Kidney (tissue), 22 donors: ENCODE measurements at places on chromosomes 2 and 18.

DNA sequence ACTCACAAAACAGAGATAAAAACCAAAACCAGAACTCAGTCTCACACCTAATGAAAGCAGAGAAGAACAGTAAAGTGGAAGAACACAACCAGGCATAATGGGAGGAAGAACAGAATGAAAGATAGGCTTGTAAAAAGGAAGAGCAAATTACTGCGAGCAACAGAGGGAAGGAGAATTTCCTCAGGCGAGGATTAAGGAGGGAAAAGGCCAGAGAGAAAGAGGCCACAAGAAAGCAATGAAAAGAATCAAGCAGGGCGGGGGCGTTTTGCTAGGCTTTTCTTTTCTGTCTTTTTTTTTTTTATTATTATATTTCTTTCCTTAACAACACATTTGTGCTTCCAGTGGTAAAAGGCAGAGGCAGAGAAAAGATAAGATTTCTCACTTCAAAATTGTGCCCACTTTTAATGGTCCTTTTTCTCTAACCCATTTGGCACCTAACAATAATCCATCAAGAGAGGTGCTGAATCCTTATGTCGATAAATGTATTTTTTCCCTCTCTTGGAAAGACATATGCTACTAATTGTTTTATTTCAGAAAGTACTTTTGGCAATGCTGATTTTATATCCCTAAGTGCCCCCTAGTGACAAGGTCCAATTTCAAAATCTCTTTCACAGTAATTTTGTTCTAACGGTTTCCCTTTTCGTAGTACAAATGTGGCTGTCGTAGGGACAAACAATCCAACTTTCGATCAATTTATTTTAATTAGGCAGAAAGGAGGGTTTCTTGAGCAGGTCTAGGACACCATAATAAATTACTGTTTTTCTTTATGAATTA is 138.7 kb upstream of the AQP4 start:
- peak; percentile 33 for DNase-seq

GRCh38 chr2:118609138-118609537 is 238.3 kb downstream of the EN1 start:
- DNase-seq: no peak

DNA sequence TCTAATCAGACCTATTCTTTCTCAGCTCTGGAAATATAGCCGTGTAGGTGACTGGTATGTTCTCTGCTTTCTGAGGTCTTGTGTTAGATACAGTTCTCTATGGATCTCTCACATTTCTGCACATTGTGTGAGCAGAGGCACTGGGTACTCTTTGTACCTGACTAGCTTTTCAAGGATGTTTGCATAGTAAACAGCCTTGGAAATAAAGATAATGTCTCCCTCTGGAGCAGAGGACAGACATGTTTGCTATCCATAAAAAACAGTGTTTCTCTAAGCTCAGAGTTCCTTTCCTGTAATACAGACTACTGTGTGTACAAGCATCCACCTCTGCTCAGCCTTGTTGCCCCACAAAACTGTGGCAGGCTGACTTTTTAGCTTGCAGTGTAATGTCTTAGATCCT is 279.2 kb downstream of the CTNNA2 start:
- DNase-seq: no peak

DNA sequence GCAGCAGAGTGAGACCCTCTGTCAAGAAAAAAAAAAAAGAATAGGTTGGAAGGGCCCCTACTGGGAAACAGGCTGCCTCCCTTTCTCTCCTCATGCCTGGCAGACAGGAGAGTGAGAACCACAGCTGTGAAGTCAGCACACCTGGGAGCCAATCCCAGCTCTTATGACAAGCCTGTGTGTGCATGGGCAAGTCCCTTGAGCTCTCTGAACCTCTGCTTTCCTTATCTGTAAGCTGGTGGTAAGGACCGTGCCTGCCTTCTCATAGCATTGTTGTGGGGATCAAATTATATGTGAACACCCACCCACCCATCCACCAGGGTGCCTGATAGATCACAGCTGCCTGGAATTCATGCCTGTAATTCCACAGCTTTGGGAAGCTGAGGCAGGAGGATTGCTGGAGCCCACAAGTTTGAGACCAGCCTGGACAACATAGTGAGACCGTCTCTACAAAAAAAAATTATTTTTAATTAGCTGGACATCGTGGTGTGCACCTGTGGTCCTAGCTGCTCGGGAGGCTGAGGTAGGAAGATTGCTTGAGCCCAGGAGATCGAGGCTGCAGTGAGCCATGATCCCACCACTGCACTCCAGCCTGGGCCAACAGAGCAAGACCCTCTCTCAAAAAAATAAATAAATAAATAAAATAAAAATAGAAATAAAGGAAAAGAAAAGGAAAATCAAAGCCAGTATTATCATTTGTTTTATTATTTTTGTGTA is 66.9 kb upstream of the MCFD2 start:
- no peak for DNase-seq

DNA sequence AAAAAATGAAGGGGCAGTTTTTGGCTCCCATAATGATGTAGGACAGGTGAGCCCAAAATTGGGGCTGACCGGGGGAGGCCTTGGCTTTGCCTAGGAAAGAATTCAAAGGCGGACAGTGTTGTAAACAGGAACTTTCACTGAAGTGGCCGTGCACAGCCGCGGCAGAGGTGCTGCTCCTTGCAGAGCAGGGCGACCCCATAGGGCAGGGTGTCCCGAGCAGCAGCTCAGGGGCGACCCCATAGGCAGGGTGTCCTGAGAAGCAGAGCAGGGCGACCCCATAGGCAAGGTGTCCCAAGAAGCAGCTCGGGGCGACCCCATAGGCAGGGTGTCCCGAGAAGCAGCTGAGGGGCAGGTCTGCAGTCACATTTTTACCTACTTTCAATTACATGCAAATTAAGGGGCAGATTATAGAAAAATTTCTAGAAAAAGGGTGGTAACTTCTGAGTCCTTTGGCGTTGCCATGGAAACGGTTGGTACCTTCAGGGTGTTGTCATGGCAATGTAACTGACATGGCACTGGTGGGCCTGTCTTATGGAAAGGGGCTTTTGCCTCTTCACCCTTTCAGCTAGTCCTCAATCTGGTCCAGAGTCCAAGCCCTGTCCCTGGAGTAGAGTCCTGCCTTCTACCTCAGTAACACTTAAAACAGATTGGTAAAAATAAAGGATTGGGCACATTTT is 134.5 kb downstream of the FBXO15 start:
- no peak for DNase-seq

GRCh38 chr2:94982675-94983074 is 42.8 kb upstream of the MAL start:
- peak; percentile 51 for DNase-seq

DNA sequence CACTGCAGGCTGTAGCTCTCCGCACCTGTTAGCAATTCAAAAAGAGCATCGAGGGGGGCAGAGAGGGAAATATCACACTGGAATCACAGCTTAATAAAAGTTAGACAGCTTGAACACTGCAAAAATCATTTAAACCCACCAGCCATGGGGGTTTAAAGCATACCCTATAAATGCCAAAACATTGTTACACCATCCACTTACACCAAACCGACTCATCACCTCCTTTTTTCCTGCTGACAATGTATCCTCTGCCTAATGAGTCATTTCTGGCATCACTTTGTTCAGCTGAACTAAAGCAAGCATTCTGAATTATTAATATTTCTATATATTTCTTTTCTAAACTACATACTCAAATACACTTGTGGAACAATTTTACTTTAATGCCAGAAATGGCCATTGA is 21.6 kb downstream of the MC4R start:
- DNase-seq: no peak

- DNase-seq: no peak
These were observed 1.7 kb downstream of the IMPA2 start for GRCh38 chr18:11982981-11983380.

DNA sequence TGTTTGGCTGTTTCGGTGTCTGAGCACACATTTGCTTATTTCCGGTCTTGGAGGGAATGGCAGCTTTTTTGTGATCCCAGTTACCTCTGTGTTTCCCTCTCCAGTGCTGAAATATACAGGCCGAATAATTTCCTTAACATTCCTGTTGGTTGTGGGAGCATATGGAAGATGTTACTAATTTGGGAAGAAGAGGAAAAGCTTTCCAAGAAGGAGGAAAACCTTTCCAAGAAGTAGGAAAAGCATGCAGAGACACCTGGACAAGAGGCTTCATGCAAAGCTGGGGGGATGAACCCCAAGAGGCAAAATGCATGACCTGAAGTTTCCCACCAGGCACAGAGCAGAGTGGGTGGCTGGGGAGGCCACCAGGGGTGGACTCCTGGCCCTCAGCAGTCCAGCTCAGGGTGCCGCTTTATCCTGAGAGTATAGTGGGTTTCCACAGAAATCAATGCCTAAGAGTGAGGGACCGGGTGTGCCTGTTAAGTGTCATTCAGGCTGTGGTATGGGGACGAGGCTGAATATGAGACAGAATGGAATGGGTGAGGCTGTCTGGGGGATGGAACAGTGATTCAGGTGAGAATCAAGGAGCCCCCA is 25.5 kb upstream of the GNAL start:
- DNase-seq: no peak

DNA sequence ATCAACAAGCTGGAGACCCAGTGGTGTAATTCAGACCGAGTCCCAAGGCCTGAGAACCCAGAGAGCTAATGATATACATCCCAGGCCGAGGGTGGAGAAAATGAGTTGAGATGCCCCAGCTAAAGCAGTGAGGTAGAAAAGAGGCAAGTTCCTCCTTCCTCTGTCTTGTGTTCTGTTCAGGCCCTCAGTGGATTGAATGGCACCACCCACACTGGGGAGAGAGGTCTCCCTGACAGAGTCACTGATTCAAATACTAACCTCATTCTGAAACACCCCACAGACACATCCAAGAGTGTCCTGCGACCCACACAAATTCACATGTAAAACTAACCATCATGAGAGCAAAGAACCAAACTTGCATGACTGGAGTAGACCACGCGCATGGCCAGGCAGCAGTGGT is 215.3 kb downstream of the ANAPC1 start:
- peak; percentile 20 for DNase-seq

DNA sequence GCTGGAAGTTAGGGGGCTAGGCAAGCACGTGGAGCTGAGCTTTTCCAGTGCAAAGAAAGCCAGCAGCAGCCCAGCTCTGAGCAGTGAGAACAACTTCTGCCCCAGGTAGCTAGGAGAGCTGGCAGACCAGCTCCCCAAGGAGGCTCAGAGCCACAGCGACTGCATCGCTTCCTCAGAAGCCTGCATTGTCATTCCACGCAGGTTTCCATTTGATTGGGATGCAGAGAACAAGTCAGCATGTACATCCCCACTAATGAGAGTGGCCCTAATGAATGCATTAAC is 45.1 kb downstream of the C1QL2 start:
- DNase-seq: no peak

DNA sequence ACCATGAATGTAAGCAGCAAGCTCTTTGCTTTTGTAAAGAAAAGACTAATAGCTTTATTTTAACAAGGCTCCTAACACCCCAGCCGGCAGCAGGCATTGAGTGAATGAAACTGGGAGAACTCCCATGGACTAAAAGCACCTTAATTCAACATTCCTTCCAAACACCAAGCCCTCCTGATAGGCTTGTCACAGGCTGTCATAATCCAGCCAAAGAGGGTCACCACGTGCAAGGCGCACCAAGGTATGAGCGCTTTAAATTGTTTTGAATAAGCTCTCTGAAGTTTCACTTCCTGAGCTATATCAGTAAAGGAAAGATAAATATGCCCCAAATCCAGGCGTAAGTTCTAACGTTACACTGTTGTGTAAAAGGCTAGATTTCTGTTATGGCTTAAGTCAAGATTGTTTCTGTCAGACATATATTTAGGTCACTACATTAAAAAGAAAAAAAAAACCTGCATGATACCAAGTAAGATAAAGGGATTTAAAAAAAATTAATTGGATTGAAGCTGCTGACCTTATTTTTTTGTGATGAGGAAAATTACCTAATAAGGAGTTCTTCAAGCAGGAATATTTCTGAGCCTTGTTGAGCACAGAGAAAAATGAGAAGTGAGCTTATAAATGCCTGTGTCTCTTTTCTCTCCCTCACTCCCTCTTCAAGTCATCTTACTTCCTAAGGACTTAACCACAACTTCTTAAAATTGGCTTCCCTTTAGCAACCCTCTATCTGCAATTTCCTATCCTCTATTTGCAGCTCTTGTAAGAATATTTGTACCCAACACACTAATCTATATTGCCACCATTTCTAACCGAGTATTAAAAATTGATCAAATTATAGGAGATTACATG is 136.1 kb upstream of the NRP2 start:
- no peak for DNase-seq

GRCh38 chr18:4351005-4351404 is 104.1 kb downstream of the DLGAP1 start:
- no peak for DNase-seq

GRCh38 chr2:164754157-164755093 is 87.2 kb downstream of the COBLL1 start:
- DNase-seq: no peak

DNA sequence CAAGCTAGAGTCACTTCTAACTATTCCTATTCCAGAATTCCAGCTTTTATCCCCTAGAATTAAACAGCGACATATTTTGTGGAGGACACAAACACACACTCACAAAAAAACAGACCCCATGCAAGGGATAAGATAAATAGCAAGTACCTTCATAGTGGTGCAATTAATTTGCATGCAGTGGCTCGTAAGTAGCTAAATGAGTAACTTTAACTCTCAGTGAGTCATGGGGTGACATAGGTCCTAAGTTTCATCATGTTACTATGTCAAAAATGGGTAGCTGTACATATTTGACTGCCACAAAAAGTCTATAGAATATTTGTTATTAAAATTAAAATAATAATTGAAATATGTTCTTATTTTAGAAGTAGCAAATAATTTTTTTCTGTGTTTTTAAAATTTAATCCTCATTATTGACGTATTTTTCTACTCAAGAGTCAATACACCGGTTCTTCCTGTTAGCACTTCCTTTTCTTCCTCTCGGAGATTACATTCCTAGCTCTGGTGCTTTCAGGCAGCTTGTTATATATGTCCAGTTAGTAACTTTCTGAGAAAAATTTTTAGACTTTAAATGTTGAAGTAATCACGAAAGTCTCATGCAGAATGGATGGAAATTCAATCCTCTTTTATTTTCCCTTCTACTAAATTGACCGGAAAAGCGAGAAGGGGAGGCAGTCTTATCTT is 247.0 kb downstream of the KCNH7 start:
- no peak for DNase-seq

DNA sequence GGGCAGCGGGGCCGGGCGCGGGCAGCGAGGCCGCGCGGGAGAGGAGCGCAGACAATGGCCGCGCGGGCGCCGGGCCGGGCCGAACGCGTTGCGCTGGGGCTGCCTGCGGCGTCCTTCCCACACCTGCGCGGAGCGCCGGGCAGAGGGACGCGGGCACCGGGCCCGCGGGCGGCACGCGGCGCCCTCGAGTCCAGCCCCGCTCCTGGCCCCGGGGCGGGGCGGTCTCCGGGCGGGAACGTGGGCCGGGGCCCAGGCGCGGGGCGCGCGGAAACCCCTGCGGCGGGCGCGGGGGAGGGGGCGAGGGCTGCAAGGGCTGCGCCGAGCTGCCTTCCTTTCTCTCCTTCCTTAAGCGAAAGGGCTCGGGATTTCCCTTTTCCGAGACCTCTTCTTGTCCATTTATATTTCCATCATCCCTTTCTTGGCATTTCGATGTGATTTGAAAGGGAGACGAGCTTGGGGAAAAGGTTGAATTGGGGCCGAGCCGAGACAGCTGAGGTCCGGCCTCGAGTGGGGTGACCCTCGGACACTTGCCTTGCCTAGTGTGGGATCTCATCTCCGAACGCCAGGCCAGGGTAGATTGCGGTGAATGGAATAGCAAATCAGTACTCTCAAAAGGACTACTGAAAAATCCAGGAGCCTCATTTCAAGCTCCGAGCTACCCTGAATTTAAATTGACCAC is 676 bp downstream of the KLHL23 start:
- DNase-seq: peak; percentile 58

GRCh38 chr2:232076736-232077135 is 115.2 kb downstream of the DIS3L2 start:
- no peak for DNase-seq
